ENCODE measurements at places on chromosomes 16 and 17.

- no peak for DNase-seq
Observed at GRCh38 chr17:9220398-9221146, 199.3 kb downstream of the NTN1 start.

- DNase-seq = no peak
Observed at GRCh38 chr17:38674014-38674748, 576 bp downstream of the EPOP start.

DNA sequence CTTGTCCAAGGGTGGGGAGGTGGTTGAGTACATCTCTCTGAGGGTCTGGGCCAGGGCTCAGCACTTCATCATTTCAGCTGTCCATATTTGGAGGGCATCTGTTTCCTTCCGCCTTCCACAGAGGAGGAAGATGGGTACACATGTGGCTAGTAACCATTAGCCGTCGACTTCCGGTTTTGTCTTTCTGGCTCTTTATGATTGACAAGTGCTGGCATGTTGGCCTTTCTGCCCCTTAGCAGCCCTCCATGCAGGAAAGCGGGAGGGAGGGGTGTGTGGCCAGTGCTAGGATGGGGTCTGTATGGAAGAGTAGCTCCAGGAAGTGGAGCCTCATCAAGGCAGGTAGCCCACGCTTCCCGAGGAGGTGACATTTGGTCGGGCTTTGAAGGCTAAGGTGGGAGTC is 69.6 kb downstream of the RAI1 start:
- DNase-seq = peak; percentile 27

- peak; percentile 46 for DNase-seq
Observed at GRCh38 chr16:75288596-75289120, 37.2 kb upstream of the BCAR1 start.

GRCh38 chr16:49899991-49900695 is 44.2 kb upstream of the ZNF423 start:
- DNase-seq = no peak
